ENCODE measurements at places on chromosomes 16 and 17.

GRCh38 chr17:32731556-32732295 is 145.2 kb downstream of the MYO1D start:
- no peak for DNase-seq

- no peak for DNase-seq
Measured at GRCh38 chr17:80720610-80721577, 176.3 kb downstream of the RPTOR start.

GRCh38 chr16:4016658-4017057 is 99.6 kb downstream of the ADCY9 start:
- no peak for DNase-seq

DNA sequence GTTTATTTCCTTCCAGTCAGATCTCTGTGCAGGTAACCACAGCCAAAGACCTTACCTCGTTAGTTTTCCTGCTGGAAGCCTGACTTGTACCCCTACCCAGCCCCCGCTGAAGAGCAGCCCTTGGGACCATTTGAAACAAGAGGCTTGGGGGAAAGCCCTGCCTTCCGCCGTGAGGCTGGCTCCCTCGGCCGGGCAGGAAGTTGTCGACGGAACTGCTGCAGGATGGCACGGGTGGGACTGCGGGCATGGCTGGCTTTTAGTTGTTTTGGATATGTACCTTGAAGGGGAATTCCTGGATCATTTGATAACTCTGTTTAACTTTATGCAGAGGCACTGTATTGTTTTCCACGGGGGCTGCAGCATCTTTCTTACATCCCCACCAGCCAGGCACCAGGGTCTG is 49.0 kb upstream of the ENDOV start:
- DNase-seq, result no peak

DNA sequence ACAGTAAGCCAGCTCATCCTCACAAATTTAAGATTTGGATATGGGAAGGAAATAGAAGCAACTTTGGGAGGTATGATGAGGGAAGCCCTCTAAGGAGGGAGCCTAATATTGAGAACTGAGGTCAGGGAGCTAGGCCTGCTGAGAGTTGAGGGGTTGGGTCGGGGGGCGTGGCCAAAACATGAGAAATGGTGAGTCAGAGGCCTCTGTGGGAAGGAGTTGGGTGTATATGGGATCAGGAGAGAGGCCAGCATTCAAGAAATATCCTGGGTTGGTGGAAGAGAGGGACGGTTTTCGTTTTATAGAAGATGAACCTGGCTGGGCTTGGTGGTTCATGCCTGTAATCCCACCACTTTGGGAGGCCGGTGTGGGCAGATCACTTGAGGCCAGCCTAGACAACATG is 48.4 kb downstream of the CLEC16A start:
- no peak for DNase-seq

GRCh38 chr17:68819465-68819864 is 135.7 kb downstream of the ABCA8 start:
- DNase-seq, result no peak

GRCh38 chr17:68909066-68909465 is 46.1 kb downstream of the ABCA8 start:
- DNase-seq, result no peak

DNA sequence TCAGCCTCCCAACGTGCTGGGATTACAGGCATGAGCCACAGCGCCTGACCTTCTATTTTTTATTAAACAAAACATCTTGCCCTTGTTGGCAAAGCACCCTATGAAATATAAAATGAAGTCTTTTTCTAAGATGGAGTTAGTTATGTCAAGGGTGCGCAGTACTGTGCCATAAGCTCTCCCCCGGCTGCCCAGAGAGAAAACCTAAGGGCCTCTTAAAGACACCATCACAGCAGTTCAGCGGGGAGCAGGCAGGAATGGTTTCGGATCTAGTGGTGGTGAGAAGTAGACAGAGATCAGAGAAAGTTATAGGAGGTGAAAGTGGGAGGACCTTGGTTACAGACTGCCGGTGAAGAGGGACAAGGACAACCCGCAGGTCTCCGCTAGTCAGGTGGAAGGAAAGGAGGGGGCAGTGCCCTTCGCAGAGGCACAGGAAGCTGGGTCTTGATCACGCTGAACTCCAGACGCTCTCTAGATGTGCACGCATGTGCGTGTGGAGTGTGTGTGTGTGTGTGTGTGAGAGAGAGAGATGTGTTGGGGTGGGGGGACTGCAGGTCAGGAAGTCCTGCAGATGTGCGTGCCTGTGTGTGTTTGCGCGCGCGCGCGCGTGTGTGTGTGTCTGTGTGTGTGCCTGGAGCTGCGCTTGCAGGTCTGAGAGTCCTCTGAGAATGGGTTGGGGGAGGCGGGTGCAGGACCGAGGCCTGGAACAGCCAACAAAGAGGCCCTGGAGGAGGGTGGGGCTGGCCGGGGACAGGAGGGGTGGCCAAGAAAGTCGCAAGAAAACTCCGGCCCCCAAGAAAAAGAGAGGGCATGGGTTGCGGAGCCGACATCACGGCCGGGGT is 748 bp upstream of the CMTM3 start:
- peak; percentile 31 for DNase-seq

GRCh38 chr17:76930107-76930506 is 61.9 kb downstream of the MGAT5B start:
- DNase-seq, result no peak

DNA sequence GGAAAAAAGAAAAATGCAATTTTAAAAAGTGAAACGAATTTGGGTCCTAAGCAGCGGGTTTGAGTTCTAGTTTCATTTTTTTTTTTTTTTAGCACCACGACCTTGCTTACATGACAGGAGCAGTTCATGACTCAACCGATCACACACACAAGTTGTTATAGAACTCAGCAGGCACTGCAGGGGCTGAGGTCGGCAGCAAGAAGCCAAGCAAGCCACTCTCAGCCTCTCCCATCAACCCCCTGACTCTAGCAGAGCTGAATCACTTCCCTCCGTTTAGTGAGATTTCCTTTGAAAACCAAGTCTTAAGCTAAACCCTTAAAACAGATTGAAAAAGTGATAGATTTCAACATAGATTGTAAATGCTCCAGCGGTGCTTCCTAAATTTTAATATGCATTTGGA is 520.8 kb downstream of the HAPSTR1 start:
- DNase-seq, result no peak

DNA sequence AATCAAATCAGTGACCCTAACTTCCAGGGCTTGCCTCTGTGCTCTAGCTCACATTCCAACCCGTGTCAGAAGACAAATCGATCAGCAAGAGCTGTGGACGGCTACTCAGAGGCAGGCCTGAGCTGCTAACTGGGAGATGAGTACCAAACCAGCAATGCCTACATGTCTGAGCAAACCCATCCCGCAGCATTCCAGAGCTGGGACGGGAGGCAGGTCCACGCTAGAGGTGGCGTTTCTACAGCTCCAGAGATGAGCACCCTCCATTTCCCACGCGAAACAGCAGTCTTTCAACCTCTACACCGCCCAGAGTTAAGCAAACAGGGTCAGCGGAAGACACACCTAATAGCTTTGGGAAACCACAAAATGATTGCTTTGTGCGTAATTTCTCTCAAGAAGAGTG is 6.5 kb downstream of the NXN start:
- DNase-seq, result no peak

DNA sequence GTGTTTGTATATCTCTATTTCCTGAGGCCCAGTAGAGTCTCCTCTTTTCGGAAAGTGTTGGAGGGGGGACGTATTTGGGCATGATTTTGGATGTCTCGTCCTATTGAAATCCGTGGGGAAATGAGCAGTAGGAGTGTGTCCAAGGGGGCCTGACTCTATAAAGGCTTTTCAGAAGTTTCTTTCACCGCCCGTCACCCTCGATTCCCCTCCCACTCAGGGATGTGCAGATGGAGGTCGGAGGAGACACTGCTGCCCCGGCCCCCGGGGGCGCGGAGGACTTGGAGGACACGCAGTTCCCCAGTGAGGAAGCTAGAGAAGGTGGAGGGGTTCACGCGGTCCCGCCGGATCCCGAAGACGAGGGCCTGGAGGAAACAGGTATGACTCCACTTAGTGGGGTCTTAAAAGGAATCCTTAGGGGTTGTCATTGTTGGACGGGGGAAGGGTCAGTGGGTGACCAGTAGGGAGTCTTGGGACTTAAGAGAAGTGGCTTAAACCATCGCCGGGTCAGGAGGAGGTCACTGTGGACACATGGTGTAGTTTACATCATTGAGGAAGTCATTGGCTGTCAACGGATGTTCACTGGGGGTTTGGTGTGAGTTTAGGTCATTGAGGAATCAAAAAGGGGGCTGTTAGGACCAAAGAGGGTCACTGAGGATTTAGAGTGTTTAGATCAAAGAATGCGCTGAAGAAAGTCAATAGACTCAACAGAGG is 424 bp downstream of the MON1B start:
- peak; percentile 43 for DNase-seq

DNA sequence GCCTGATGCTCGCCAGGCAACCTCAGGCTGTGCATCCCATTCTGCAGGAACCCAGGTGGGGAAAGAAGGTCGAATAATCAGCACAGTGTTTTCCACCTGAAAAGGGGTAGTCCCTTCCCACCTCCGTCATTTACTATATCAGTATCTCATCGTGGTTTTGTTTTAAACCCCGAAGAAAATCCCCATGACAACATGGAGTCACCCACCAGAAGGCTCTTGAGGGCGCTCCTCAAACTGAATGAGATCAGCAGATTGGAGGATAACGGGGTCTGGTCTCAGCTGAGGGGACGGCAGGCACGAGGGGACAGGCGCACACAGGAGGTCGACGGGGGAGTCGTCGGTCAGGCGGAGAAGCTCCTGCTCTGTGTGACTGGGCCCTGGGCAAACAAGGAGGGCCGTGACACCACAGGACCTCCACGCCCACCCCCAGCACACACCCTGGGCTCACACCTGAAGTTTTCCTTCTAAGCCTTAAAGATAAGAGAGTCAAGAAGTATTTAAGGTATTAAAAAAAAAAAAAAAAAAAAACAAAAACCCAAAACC is 44.2 kb downstream of the MARF1 start:
- no peak for DNase-seq

DNA sequence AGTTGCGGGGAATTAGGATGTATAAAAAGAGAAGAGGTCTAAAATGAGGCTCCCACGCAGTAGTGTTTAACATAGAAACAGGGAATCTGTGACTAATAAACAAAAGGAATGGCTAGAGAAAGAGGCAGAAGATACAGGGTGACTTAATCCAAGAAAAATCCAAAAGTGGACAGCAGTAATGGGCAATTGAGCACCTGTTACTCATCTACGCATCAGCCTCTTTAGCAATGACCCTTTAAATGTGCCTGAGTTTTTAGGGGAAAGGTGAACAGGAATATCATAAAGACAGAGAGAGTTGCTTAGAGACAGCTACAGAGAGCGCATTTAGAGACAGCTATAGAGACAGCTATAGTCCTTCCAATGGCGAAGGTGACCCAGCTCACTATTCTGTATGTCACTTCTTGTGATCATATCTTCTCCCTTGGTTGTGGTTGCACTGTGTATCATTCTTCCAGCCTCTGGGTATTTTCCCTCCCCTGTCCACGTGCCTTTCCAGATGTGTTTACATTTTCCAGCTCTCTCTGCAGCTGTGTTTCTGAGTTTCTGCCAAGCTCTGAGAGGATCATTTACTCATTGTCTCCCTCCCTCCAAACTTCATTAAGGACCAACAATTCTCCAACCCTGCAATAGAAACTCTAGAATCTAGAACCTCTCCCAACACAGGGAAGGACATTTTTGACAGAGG is 61.5 kb downstream of the MYOCD start:
- DNase-seq, result no peak

DNA sequence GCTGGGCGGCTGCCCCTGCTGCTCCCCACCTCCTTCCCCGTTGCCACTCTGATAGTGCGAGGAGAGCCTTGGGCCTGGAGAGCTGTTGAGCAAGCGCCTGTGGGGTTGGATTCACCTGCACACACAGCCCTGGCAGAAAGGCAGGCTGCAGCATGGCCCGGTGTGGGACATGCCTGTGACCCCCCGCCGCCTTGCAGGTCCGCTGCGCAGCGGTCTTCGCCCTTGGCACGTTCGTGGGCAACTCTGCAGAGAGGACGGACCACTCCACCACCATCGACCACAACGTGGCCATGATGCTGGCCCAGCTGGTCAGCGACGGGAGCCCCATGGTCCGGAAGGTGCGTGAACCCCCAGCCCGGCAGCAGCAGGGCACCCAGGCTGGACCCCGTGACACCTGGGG is 106.8 kb upstream of the CHMP6 start:
- no peak for DNase-seq

DNA sequence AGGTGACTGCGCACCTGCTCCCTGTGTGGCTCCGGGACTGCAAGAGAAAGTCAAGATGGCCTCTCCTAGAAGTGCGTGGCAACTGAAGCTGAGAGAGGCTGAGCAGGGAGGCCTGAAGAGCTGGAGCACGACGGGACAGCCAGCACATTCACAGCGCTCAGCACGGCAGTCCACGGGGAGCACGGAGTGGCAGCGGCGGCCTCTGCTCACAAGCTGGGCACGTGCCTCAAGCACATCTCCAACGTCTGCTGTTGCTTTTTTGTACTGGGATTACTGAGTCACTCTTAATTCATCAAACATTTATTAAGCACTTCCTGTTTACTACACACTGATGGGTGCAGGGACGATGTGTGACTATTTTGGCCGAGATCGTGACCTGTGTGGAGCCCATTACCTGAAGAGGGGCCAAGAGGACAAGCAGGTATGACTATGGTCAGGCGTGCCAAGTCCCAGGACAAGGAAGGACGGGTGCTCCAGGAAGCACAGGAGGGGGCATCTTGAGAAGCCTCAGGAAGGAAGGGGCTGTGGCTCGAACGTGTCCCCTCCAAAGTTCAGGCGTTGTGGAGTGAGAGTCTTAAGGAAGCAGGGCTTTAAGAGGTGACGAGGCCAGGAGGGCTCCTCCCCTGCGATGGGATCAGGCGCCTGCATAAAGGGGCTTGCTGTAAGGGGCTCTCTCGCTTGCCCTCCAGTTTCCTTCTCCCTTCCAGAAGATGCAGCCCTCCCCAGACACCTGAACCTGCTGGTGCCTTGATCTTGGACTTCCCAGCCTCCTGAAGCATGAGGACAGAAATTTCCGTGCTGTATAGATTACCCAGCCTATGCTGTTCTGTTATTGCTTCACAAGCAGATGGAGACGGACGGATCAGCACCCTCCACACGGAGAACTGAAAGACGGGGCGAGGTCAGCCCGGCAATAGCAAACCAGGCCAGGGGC is 105.8 kb downstream of the ADCY9 start:
- DNase-seq, result no peak

DNA sequence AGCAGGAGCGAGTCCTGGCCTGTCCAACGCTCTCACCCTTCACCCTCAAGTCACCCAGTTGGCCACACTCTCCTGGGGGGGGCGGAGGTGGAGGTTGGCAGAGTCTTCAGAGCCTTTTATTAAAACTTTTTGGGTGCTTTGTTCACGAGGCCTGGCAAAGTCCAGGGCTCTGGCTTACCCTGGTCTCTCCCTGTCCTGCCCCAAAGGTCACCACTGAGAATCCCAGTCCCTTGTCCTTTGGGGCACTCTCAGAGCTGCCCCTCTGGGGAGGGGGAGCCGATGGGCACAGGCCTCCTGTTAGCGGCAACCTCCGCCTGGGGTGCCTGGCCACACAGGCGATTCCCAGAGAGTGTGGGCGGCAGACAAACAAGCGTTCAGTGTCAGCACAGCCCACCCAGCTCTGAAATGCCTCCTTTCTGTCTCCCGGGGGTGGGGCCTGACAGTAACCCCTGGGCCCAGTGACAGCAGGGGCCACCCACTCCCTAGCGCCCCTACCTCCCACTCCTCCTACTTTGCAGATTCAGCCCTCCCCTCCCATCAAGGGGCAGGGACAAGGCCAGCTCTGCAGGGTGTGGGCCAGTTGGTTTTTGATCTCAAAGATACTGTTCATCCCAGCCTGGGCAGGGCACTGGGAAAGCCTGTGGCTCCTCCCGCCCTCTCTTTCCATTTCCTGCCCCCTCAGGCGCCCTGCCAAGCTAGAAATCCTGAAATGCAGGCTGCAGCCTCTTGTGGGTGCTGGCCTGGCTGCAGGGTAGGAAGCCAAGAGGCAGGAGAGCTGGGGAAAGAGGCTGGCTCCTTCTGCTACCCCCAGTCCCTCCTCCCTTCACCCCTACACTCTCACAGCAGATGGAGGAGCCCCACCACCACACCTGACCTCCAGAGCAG is 36.6 kb upstream of the EMP2 start:
- DNase-seq, result no peak
